ENCODE measurements at places on chromosomes 11 and 22.
A peak's percentile ranks its signal among the peaks of the same experiment; 100 is the strongest.

DNA sequence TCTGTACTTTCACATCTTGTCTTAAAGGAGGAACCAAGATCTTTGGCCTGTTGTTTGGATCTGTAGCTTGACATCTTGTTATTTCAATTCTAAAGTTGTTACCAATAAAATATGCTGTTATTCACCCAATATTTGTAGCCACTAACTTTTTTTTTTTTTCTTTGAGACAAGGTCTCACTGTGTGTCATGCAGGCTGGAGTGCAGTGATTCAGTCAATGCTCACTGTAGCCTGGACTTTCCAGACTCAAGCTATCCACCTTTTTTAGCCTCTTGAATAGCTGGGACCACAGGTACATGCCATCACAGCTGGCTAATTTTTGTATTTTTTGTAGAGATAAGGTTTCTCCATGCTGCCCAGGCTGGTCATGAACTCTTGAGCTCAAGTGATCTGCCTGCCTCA lies 769.4 kb downstream of the DLG2 start:
- no peak for DNase-seq

DNA sequence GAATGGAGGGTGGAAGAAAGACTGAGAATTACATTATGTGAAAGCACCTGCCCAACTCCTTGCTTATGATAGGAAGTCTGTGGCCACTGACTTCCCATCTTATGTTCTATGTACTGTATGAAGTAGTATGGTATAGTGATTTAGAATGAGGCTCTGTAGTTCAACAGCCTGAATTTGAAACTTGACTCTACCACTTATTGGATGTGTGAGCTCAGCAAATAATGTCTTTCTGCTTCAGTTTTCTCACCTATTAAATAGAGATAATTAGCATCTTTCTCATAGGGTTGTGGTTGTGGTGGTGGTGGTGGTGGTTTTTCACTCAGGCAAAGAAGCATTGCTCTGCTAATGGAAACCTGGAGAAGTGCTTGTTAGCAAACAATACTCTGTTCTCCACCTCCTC lies 121.6 kb downstream of the PAX6 start:
- DNase-seq, result no peak

DNA sequence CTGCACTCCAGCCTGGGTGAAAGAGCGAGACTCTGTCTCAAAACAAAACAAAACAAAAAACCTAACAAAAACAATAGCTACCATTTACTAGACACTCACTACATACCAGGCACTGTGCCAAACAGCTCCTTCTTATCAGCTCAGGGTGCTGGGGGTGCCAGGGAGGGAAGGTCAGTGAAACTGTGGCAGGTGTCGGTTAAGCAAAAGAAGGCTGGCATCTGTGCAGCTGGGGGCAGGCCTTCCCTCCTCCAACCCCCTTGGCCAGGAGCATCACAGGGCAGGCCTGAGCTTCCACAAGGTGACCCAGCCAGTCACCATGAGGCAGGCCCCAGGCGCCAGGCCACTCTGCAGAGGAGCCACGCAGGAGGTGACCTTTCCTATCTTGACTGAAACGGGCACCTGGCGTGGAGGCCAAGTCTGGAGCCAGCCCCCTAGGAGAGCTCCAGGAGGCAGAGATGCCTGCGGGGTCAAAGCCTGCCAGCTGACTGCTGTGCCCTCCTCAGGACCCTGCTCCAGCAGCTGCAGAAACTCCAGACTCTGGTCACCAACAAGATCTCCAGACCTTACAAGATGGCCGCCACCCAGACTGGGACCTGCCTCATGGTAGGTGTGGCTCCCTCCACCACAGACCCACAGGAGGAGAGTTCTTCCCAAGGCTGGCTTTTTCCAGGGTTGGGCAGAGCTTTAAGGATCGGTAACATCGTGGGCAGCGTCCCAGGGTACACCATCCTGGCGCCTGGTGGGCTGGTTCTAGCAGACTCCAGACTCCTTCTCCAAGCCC lies 31.3 kb upstream of the DGKZ start:
- DNase-seq, result no peak

GRCh38 chr11:92962446-92962845 lies 7.0 kb upstream of the MTNR1B start:
- DNase-seq, result no peak

DNA sequence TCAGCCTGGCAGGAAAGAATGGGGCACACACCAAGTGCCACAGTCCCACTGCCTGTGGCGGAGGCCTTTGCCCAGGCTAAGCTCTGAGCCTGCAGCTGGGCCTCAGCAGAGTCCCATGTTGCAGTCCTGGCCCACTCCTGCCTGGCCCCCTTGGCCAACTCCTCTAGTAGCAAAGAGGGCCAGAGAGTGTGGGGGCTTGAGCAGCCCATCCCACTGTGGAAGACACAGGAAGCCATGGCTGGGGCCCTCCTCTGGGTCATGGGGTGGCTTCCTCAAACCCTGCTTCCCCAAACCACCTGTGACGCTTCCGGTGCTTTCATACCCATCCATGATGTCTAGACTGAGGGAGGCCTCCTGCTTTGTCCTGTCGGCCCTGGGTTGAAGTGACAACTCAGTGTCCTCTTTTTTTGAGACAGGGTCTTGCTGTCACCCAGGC lies 5.8 kb downstream of the RPS19BP1 start:
- no peak for DNase-seq

DNA sequence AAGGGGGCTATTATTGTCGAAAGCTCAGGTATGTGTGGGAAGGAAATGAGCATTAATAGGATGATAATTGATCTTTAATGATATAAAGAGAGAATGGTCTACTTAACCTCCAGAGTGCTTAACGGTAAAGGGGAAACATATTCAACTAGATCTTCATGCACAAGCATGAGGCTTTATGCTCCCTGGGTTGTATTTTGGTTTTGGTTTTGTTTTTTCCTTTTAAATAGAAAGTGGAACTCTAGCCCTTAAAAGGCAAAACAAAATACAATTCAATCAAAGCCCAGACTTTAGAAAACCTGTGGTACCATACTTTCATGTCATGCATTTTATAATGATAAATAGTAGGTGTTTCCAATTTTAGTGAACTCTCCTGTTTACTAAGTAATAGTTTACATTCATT lies 622.7 kb downstream of the METTL15 start:
- no peak for DNase-seq

GRCh38 chr11:2669634-2670469 lies 29.9 kb downstream of the KCNQ1OT1 start:
- DNase-seq, result no peak

- DNase-seq, result peak; percentile 9
Observed at GRCh38 chr11:126282361-126282735, 545 bp upstream of the TIRAP start.

DNA sequence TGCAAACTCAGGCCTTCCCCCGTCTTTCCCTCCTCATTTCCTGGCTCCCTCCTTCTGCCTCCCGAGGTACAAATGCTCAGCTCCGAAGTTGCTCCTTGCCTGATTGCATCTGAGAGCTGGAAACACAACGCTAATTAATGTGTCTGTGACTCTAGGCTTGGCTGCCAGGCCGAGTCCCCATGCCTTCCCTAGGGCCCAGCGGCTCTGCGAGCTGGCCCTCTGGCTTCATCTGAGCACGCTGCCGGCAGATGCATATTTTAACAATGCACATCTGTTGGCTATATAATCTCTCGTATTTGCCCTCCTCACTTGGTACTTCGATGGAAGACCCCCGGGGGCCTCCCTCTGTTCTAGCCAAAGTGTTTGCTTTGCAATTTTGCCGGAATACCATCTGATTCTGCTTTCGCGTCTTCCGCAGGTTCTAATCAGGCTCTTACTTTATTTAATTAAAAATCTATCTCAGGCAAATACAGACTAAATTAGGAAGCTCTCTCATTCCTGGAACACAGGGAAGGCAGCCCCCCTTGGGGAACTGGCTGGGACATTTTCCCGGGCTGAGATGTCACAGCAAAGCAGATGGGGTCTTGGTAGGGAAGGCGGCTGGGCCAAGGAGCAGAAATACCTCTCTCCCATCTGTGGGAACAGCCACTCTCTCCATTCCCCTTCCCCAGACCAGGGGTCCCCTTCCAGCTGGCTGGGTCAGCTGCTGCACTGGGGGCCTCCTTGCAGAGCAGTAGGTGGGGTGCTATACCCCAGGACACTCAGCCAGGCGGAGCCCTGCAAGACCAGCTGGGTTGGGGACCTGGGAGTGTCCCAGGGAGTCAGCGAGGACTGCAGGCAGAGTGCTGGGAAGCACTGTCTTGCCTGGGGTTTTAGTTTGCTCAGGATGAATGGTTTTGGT lies 162.8 kb downstream of the ST3GAL4 start:
- DNase-seq, result no peak

DNA sequence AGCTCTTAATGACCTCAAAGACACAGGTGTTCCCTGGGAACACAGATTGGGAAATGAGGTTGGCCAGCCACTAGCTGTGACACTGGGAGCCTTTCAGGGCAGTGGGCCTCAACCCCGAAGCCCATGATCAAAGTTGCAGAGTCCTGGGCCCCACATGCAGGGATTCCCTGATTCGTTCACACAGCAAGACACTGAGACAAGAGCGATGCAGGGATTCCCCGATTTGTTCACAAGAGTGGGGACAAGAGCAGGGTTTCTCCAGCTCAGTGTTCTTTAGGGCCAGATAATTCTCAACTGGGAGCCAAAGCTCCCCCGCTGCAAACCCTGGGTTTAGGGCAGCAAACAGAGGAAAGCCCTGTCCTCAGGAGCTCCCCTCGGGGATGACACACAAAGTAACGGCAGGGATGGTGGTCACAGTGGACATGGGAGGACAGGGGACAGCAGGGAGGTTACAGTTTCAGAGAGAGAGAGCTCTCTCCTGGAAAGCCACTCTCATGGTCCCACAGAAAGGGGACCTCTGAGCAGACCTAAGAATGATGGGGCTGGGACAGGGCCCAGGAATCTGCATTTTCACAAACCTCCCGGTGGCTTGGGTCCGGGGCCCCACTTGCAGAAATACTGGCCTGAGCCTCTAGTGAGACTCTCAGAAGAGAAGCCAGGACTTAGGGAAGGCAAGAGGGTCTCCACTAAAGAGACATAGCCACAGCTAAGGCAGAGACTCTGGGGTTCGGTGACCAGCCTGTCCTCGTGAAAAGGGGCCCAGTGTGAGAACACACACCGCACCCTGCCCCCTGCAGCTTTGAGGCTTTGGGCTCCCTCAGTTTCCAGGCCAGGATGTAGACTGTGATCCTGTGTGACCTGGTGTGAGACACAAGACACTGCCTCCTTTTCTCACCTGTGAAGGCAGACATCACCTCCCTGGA lies 7.4 kb upstream of the GNAZ start:
- DNase-seq, result no peak

DNA sequence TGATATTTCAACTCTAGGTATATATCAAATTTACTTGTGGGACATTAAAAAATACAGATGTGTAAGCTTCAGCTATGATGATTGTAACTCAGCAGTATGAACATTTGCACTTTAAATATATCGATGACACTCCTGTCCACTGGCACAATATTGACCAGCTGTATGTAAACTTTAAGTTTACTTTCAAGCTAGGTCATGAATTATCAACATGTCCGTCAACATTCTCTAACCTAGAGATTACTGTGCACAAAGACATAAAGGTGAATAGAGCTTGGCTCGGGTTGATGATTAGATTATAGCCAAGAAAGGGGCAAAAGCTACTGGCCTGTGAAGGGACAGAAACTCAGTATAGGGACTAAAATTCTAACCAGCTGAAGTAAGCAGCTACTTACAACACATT lies 286.6 kb downstream of the SWAP70 start:
- DNase-seq, result no peak

GRCh38 chr11:61352038-61352437 lies 9.6 kb downstream of the CYB561A3 start:
- no peak for DNase-seq

- no peak for DNase-seq
Observed at GRCh38 chr11:2743427-2744110, 43.8 kb upstream of the KCNQ1OT1 start.

GRCh38 chr22:32903507-32903906 lies 102.0 kb downstream of the TIMP3 start:
- DNase-seq, result no peak

- no peak for DNase-seq
Observed at GRCh38 chr11:103434073-103434411, 324.8 kb downstream of the DYNC2H1 start.

GRCh38 chr22:39308614-39309363 lies 10.6 kb downstream of the RPL3 start:
- no peak for DNase-seq

DNA sequence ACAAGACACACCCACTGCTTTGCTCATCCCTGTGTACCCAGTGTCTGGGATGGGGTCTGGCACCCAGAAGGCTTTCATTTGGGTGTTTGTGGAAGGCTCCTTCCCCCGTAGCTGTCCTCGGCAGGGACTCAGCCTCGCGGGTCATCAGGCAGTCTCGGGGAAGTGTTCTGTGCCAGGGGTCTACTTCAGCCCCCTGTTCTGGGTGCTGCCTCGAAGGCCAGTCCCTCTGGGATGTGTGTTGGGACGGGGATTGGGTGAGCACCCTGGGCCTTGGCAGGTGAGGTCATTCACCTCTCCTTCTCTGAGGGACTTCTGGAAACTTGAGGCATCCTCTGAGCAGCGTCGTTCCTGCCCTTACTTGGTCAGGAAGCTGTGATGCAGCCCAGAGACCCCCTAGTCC lies 65.5 kb downstream of the RPUSD4 start:
- DNase-seq, result no peak

GRCh38 chr11:39205236-39205995 lies 2254.0 kb downstream of the LRRC4C start:
- no peak for DNase-seq

DNA sequence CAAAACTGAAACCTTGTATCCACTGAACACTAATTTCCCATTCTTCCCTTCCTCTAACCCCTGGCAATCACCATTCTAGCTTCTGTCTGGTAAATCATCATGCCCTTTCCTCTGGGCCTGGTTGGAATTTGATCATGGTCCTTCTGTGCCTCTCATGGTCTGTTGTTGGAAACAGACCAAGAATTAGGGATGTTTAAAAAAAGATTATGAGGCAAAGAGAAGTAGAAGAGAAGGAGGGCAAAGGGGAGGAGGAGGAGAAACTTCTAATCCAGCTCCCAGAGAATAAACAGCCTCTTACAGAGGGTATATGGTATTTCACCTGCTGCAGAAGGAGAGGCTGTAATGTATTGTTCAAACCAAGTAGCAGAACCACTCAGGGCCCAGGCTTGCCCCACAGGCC lies 10.6 kb downstream of the BCO2 start:
- DNase-seq, result no peak

DNA sequence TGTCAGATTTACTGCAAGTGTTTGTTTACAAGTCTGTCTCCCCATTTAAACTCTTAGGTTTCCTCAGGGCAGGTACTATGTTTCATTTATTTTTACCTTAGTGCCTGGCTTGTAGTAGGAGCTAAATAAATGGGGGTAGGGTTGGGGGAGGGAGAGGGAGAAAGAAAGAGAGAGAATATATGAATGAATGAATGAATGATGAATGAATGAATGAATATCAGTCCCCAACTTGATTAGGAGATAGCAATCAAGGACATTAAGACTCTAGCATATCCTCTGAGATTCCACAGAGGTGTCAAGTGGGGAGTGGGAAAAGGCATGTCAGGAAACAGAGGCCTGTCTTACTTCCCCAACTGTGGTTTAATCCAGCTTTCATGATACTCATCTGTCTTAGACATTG lies 83.2 kb downstream of the ME3 start:
- no peak for DNase-seq

- no peak for DNase-seq
Observed at GRCh38 chr11:117547195-117547850, 219.7 kb downstream of the CEP164 start.

GRCh38 chr22:23325183-23325582 lies 144.9 kb downstream of the BCR start:
- DNase-seq, result no peak

All from activated CD8-positive, alpha-beta memory T cell treated with anti-CD3 and anti-CD28 coated beads for 1 hour (primary cell).